Kidney tubule cell (primary cell): ENCODE measurements at places on chromosomes 6 and 20.

DNA sequence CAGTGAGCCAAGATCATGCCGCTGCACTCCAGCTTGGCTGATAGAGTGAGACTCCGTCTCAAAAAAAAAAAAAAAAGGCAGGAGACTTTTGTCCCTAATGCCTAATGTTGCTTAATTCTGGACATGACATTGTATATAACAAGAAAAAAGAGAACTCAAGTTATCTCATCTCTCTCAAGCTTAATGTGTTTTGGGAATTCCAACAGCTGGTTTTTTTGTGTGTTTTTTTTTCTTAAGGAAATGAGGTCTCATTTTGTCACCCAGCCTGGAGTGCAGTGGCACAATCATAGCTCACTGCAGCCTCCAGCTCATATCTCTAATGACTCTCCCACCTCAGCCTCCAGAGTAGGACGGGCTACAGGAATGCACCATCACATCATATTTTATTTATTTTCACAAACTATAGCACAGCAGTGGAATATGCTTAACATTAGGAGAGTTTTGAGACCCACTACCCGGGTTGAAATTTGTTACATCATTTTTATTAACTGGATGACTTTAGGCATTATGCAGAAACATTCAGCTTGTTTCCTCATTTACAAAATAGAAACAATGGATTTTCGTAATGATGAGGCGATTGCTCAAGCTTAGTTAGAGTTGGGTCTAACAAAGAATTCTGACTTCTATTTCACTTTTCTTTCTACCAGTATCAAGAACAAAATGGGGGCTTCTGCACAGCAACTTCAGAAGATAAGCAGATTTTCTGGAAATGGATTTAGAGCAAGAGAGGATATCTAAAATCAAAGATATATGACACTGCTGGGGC is 104.1 kb upstream of the BTN3A2 start:
- DNase-seq, result no peak

- DNase-seq, result peak; percentile 90
Measured at GRCh38 chr20:18005170-18005989, 36.6 kb downstream of the MGME1 start.

GRCh38 chr20:32906200-32906599 is 47.5 kb downstream of the EFCAB8 start:
- DNase-seq, result no peak

DNA sequence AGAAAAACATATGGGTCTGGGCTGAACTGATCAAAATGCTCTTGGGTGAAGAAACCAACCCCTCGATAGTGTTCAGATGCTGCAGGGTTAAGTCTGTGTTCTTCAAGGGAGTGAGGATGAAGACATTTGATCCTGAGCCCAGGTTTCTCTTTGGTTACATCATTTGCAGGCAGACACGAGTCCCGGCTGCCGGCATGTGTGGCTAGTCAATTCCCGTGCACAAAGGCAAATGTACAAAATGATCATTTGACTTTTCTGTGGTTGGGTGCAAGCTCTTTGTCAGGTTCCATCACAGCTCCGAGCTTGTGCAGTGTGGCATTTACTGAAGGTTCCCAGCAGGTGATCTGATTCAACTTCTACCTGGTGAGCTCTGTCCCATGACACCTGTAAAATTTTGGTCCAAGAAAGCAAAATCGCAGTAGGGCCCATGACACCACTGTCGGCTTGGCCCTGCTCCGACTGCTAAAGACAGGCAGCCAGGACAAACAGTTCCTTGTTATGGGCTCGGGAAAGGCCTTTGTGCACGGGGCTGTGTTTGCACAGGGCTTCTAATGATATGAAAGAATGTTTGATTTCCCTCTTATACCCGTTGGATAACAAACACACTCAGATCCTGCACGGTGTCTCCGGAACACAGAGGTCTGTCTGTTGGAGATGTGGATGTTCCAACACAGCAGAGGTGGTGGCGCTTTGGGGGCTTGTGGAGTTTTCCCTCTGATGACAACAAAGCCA is 46.9 kb downstream of the GJA10 start:
- no peak for DNase-seq

DNA sequence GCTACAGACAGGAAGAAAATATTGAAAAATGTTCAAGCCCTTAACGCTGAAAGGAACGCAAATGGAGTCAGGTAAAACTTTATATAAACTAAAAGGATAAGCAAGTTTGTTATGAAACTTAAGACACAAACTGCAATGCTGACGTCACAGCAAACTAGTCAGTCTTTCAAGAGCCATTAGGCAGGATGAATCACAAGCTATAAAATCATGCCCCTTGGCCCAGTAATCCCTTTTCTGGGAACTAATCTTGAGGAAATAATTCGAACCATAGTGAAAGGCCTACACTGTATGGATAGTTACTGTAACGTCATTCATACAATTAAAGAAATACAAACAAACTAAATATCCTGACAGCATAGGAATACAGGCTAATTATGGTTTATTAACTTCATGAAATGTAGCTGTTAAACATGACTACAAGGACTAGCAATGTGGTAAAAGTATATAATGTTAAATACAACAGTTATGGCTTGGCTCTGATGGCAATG is 42.7 kb upstream of the HINT3 start:
- peak; percentile 83 for DNase-seq

DNA sequence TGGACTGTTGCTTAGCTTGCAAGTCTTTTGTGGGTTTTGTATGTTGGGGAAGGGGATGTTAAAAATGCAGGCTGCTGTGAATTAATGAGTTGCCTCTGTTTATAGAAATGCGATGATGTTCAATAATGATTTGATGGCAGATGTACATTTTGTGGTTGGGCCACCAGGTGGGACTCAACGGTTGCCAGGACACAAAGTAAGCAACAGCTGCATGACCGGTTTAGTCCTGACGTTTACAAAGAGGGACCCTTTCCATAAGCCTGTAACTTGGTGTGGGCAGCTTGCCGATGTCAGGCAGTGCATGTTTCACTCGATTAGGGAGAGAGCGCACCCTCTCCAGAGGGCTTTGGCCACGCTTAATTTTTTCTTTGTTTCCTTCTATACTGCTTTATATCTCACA is 1.3 kb downstream of the BTBD3 start:
- peak; percentile 7 for DNase-seq

DNA sequence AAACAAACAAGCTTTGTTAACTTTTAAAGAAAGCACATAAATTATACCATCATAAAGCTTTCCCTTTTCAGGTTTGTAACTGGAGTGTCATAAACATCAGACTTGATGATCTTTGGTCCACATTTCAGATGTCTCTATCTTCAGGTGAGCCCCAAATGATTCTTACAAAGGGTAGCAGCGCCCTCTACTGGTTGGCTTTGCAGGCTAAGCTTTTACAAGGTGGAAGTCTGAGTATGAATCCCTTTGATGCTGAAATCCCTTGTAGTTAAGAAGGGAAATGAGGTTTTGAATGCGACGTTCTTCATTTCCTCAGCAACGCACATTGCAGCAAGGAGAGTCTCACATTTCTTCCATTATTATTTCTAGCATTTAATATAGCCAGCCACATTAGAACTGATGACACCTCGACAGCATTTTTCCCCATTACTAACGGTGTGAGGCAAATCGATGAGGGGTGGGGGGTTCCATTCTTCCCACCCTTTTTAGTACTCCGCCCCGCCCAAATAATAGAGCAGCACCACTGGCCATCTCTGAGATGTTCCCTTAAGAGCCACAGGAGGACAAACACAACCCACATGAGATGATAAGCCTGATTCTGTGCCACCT is 126.3 kb upstream of the NT5E start:
- peak; percentile 72 for DNase-seq

- DNase-seq, result no peak
Measured at GRCh38 chr6:14920276-14920675, 325.6 kb upstream of the JARID2 start.

- DNase-seq, result peak; percentile 78
Measured at GRCh38 chr6:17703256-17703694, 3.5 kb downstream of the NUP153 start.

GRCh38 chr6:34098045-34098936 is 47.6 kb downstream of the GRM4 start:
- DNase-seq, result no peak

- DNase-seq, result no peak
Measured at GRCh38 chr6:53139841-53140413, 8.7 kb downstream of the GCM1 start.

GRCh38 chr20:10225439-10226060 is 6.9 kb downstream of the SNAP25 start:
- DNase-seq, result peak; percentile 10

- DNase-seq, result peak; percentile 32
Measured at GRCh38 chr6:29809249-29809648, 18.4 kb upstream of the HLA-G start.

GRCh38 chr6:15901141-15902115 is 227.5 kb upstream of the MYLIP start:
- DNase-seq, result peak; percentile 39

DNA sequence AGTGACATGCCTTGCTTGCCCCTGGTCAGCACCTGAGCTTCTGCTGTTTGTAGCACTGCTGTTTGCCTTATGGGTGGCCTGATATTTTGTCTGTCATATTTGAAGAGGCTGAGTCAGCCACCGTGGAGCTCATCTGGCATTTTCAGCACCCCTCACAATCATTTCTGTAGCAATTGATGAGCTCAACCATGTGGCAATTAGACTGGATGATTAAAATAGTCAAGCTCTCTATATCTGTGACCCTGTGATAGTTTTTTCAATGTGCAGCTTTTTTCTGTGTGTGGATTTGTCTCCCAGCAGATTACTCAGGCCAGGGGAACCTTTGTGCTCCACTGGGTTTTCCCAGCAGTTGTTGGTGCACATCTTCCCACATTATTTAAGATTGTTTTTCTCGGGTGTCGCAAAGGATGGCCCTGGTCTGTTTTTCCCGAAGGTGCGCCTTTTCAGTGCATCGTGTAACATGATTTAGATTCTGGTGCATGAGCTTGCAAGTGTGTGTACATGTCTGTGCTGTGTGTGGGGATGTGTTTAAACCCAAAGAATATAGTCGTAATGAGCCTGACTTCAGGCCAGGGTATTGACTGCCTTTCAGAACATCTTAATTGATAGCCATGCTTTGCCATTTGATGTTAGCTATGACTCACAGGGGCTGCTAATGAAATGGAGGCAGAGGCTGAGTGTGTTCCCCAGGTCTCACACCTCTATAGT is 31.6 kb upstream of the GLP1R start:
- DNase-seq, result no peak

DNA sequence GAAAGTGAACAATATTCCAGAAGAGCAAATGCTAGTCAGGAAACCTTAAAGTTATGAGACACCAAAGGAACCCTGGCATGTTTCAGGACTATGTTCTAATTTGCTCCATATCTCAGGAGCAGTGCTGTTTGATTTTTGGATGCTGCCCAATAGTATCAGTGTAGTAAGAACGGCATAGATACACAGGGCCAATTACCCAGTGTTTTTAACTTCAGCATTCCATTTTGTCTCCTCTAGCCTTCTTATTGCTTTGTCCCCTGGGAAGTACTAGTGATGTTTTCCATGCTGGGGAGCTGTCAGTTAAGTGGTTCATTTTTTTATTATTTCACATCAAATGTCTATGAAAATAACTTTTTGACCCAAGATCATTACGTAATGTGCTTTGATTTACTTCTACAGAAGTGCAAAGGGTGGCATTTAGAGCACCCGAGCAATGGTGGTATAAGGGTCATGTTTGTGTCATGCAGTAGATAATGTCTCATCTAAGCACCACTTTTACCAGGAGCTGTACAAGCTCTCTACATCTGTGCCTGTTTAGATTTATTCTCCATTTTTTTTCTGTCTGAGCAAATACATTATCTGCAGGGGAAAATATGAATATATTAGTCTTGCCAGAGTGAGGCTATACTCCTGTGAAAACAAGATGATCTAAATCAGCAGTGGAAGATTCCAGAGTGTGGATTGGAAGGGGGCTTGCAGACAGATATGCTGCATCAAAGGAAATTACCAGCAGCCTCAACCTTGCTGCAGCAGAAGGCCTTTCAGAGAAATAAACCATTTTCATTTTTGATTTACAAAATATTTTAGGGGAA is 198.8 kb upstream of the OPRM1 start:
- DNase-seq, result no peak

DNA sequence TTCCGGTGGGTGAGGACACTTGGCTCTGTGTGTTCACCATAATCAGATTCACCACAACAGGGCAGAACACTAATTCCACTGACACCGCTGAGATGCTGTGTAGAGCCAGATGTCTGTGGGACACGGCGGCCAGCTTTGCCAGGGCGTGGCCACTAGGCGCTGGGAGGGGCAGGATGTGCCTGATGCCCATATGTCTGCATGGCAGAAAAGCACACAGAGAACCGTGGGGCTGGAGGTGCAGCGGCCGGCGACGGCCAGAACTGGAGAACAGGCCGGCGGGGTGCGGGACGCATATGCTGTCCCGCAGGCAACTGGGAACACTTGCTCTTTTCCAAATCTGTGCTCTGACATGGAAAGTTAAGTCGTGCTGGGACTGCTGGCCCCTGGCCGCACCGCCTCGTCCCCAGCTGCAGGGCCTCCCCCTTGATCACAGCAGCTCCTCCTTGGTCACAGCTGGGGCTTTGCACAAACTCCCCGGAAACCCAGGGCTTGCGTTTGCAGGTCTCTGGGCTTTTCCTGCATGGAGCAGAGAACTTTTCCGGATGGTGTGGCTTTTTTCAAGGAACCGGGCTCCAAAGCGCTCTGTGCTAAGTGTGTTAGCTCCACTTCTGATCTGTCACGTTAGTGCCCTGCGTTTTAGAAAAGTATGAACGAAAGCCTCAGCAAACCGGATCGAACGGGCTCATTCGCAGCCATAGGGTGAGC is 31.1 kb downstream of the NTSR1 start:
- DNase-seq, result no peak

DNA sequence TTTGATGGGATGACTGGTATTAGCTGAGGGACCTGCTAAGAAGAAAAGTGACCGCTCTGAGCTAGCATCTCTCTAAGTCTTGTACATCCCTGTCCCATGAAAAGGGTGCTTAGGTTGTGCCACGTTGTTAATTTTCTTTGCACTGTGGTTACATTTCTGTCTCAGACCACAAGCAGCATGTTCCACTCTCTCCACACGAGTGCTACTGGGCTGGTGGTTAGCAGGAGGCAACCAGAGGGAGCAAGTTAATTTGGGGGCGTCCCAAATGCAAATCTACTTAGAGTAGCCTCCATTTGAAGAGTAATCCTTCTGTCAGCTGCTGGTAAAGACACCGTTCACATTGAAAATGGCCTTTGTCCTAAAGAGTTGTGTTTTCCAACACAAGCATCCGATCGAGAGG is 3.4 kb upstream of the SCML4 start:
- DNase-seq, result no peak

DNA sequence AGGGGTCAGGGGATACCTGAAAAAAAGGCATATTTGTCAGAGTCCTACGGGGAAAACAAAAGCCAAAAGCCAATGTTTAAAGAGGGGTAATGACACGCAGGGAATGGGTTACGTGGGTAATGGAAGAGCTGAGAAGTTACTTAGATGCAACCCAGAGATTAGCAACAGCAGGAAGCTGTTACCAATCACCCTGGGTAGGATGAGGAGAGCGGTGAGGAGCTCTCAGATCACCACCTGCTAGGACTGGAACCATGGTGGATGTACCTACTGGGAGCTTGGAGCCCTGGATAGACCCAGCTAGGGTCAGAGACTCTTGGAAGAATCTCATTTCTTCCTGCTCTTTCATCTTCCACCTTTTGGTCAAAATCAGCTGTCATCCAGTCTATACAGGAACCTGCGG is 51.2 kb upstream of the RNF24 start:
- no peak for DNase-seq

GRCh38 chr20:9186396-9186795 is 117.5 kb downstream of the PLCB4 start:
- no peak for DNase-seq

GRCh38 chr6:143859891-143860660 is 4.2 kb upstream of the ZC2HC1B start:
- no peak for DNase-seq

- DNase-seq, result no peak
Measured at GRCh38 chr6:122913558-122913957, 82.5 kb upstream of the CLVS2 start.
